Large intestine (tissue), 12 donors: ENCODE measurements at places on chromosomes 5 and 9.

DNA sequence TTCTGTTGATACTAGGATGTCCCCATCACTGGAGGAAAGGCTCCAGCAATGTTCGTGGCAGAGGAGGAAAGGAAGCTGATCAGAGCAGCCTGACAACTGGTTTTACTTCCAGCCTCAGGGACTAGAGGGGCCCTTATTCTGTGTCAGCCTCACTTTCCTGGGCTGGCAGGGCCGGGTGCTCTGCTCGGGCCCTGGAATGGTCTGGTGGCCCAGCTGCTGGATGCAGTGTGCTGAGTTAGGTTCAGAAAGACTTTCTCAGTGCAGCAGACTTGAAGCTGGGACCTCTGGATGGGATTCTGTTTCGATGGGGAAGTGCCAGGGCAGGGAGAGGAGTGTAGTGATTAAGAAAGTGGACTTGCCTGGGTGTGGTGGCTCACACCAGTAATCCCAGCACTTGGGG lies 81.0 kb downstream of the MACROH2A1 start:
- no peak for DNase-seq

- DNase-seq = peak; percentile 79
Measured at GRCh38 chr9:33813712-33814641, 3.0 kb upstream of the UBE2R2 start.

- no peak for DNase-seq
Measured at GRCh38 chr9:137211532-137211931, 6.0 kb downstream of the NDOR1 start.

DNA sequence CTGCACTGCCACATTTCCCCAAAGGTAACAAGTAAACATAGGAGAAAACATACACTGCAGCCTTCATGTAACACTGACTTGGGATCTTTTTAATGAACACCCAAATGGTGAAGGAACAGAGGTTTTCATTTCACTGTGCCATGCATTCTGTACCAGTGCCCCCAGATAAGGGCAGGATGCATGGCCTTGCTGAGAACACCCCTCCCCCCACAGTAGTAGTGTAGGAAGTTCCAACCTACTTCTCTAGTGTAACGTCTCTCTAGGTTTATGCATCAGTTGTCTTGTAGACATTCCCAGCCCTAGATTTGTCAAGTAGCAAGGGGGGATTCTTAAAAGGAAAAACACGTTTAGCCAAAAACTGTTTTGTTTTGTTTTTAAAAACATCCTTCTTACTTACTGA lies 29.9 kb downstream of the MAP3K1 start:
- DNase-seq = no peak

- no peak for DNase-seq
Measured at GRCh38 chr5:151570512-151571269, 20.4 kb downstream of the FAT2 start.

DNA sequence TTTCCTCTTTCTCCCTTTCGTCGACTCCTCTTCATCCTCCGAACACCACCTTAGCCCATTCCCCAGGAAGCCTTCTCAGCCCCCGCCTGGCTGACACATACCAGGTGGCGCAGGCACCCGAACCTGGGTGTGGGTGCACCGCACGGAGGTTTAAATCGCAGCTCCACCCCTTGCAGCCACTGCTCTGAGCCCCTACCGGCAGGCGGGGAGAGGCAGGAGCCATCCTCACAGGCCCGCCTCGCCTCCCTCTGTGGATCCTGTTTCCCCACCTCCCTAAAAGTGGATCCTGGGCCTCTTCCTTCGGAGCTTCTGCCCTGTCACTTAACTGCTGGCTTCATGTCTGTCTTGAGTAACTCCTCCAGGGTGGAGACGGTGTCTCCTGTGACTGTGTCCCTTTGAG lies 110.7 kb downstream of the OLFM1 start:
- DNase-seq = no peak

GRCh38 chr5:6686915-6687409 lies 26.3 kb upstream of the TENT4A start:
- DNase-seq = peak; percentile 60
